ENCODE measurements at places on chromosomes 4 and X.
A peak's percentile ranks its signal among the peaks of the same experiment; 100 is the strongest.

DNA sequence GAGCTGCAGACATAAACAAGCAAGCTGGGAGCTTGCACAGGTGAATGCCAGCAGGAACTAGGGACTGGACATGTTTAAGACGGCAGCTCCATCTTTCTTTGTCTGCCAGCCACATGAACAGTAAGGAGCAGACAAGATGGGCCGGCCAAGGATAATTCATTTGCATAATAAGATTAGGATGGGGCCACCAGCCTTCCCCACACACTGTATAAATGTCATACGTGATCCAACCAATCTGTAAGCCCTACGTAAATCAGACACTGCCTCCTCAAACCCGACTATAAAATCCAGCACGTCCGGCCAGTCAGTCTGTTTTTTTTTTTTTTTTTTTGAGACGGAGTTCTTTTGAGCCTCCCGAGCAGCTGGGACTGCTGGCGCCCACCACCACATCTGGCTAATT, 75.6 kb upstream of the BOD1L1 start:
- DNase-seq = no peak

DNA sequence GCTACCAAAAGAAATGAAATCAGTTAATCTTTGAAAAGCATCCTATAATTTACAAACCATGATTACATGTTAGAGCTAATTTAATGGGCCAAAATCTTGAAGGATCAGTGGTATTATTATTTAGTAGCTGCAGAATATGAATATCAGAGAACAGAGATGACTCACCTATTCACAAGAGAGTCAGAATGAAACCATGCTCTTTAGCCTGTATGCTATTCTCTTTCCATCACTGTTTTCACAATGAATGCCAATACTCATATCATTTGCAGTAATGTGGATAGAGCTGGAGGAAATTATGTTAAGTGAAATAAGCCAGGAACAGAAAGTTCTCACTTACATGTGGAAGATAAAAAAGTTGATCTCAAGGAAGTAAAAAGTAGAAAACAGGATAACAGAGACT, 414.1 kb downstream of the CENPC start:
- DNase-seq = no peak

DNA sequence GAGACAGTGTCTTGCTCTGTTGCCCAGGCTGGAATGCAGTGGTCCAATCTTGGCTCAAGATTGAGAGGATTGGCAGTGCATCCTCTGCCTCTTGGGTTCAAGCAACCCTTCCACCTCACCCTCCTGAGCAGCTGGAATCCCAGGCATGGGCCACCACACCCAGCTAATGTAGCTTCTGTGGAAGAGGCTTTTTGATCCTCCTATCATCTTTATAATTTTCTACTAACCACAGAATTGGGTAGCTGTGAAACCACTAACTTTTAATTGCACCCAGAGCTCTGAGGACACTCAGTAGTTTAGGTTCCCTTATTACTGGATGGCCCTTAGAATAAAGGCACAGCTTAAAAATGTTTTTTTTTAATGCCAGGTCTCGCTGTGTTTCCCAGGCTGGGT, 8.9 kb upstream of the AGA start:
- DNase-seq = no peak

DNA sequence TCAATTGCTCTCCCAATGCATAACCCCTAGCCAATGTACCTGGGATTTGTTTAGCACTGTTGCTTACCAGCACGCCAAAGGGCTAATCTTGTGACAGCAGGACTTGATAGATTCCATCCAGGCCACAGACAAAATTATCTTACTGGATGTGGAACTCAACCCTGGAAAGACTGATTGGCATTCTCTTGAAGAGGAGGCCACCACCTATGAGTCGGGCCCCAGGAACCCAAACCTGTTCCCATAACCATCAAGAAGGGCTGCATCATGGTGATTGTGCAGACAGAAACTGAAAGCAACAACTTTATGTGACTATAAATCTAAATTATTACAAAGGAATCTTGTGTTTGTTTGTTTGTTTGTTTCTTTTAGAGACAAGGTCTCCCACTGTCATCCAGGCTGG, 19.9 kb upstream of the TMEM255A start:
- DNase-seq = no peak

DNA sequence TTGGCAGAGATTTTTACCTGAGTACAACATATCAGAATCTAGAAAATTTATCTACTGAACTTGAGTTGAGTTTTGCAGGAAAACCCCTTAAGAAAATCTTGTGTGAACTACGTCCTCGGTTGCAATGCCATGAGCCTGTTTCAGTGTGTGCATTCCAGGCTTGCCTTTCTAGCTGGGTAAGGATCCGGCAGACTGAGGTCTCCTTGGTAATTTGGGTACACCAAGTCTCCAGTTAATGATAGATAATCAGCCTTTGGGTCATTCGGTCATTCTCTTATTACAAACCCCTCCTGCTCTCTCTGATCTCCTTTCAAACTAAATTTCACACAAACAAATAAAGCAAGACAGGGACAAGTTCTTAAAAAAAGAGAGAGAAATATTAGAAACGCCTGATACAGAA, 5.9 kb upstream of the HAND2 start:
- no peak for DNase-seq

DNA sequence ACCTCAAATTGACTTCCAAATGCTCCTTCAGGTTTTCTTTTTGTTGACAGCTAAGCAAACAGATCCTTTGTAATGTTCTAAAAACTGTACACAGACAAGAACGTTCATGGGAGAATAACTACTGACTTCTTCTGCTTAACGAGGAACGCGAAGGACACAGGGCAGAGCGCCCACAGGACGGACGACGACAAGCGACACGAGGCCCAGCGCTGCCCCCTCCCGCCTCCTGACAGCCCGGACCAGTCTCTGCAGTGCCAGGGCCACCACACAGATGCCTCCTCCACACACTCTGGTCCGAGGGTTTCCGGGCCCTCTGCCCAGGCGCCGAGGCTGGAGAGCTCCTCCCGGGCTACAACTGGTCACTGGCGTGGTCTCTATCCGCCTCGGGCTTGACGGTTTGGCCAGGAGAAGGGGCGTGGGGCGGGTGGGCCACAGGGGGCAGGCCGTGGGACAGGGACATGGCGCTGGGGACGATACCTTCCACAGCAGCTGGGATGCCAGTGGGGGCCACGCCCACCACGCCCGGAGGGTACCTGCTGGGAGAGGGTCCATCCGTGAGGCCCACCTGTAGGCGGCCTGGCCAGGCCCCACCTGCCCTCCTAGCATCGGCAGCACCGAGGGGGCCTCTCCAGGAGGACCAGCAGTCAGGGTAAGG, 36.9 kb downstream of the CTBP1 start:
- DNase-seq = no peak

- no peak for DNase-seq
Measured at GRCh38 chr4:146165221-146165620, 10.3 kb upstream of the LSM6 start.

DNA sequence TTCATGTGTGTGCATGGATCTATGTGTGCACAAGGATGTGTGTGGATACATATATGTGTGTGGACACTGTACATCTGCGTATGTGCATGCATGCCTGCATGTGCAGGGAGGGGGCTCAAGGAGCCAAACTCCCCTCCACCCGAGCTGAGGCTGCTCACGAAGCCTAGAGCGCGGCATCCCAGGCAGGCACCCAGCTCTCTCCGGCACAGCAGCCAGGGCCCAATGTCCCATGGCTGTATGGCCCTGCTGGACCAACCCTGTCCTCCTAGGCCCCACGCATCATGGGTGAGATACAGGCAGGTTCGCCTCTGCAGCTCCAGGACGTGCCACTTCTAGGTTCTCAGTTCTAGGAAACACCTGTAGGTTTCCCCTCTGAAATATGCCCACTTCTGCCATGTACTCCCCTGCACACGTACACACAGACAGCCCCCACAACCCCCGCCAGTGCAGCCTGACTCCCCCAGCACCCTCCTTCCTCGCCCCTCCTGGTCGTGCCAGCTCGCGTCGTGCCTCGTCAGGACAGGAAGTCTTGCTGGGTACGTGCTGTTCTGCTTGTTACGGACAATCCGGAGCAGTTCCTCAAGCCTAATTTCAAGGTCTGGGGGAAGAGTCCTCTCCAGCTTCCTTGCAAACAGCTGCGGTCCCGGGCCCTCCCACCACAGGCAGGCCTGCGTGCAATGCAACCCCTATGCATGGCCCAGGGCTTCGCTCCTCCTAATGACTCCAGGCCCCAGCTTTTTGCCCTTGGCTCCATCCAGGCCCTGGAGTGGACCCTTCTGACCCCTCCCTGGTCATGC, 3.2 kb upstream of the ADRA2C start:
- no peak for DNase-seq

DNA sequence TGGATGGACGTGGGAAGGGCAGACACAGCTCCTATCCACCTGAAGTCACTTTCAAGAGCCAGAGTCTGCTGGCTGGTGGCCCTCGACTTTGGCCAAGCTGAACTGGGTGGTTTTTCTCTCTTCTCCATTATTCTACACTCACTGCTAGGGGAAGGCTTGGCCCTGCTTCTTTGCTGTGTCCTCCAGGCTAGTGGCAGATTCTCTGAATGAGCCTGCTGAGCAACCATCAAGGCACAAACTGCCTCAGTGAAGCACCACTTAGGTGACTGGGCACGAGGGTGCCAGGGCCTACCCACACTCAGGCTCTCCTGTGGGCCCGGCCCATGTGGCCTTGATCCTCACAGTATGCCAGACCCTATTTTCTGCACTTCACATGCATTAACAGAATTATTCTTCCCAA, 92.0 kb downstream of the PJA1 start:
- no peak for DNase-seq

- no peak for DNase-seq
Measured at GRCh38 chrX:12929701-12930100, 23.3 kb downstream of the TLR8 start.

DNA sequence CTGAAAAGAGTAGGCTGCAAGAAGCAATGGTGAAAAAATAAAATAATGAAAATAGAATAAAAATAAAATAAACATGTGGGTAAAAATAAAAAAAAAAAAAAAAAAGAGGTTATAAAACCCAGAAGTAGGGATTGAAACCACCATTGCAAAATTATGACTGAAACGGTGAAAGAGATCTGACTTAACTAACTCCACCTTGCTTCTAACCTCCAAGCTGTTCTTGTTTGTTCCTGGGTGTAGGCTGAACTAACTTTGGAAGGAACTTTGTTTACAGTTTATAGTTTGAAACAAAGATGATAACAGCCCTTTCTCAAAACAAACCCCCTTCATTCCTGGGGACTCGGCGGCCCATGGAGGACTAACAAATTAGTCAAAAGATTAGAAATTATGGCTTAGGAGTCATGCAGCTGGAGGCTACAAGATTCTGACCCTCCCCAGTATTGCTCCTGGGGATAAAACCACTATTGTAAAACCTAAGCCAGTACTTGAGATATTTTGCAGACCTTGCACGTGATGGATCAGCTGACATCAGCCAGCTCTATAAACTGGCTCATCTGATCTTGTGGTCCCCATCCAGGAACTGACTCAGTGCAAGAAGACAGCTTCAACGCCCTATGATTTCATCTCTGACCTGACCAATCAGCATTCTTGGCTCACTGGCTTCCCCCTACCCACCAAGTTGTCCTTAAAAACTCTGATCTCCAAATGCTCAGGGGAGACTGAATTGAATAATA, 30.4 kb downstream of the DDX60L start:
- no peak for DNase-seq

DNA sequence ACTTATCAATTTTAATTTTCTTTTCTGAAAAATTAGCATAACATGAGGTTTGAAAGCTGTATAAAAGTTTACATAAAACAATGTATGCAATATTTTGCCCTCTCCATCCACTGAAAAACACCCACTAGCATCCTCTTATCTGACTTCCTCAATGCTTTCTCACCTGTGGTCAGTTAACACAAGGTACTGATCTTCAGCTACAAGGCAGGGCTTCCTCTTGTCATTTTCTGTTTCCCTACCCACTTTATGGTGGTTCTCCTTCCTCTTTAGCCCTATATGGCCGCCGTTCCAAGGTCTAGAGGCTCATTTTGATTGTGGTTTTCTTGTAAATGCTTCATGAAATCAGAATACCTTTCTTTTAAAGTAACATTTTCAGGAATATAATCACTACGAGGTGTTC, 618.6 kb upstream of the CPEB2 start:
- no peak for DNase-seq

- DNase-seq = no peak
Measured at GRCh38 chr4:116427666-116428065, 657.7 kb downstream of the TRAM1L1 start.

- DNase-seq = no peak
Measured at GRCh38 chrX:340641-341423, 22.2 kb upstream of the GTPBP6 start.

DNA sequence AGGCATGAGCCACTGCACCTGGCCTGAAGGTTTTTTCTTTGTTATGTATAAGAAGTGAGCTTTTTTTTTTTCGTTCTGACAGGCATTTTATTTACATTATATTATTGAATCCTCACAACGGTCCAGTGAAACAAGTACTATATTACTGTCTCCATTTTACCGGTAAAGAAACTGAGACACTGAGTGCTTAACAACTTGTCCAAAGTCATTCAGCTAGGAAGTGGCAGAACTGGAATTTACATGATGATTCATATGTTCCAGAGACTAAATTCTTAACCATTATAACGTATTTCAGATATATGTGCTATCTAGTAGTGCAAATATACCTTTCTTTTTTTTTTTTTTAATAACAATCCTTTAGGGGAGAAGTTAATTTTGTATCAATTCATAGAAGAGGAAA, 18.4 kb upstream of the SLC6A14 start:
- no peak for DNase-seq

- DNase-seq = peak; percentile 13
Measured at GRCh38 chr4:53196882-53197771, 168.7 kb downstream of the SCFD2 start.

GRCh38 chr4:15989424-15989823, 26.4 kb upstream of the FGFBP2 start:
- no peak for DNase-seq

GRCh38 chr4:118732591-118733330, 47.6 kb downstream of the METTL14 start:
- DNase-seq = no peak

DNA sequence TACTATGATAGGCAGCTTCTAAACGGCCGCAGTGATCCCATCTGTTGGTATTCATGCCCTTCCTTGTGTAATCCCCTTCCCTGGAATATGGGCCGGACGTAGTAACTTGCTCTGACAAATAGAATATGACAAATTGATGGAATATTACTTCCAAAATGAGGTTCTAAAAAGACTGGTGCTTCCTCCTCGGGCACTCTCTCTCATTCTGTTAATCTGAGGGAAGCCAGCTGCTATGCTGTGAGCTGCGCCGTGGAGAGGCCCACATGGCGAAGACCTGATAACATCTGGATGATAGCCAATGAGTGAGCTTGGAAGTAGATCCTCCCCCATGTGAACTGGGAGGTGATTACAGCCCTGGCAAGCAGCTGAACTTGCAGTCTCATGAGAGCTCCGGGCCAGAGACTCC, 27.2 kb upstream of the SLC25A4 start:
- peak; percentile 59 for DNase-seq

GRCh38 chr4:53963781-53964180, 100.6 kb downstream of the CHIC2 start:
- no peak for DNase-seq

GRCh38 chr4:88308587-88308986, 24.2 kb upstream of the PPM1K start:
- no peak for DNase-seq

GRCh38 chr4:88672987-88673386, 24.6 kb downstream of the NAP1L5 start:
- DNase-seq = peak; percentile 35

- DNase-seq = no peak
Measured at GRCh38 chrX:10506781-10507180, 113.6 kb downstream of the MID1 start.
